Activated T-helper 2 cell treated with anti-CD3 and anti-CD28 coated beads, Interferon-gamma antibody, Interleukin-2, Interleukin-4, amounts not matched to agents 10 μg/mL and 5 μg/mL and 100 μg/mL, durations not matched to agents 14 hours and 24 hours and 36 hours (primary cell): ENCODE measurements at places on chromosomes 5 and 9. TPM values are rescaled to one million over a fixed set of nuclear protein-coding genes. Genes with fewer than 3 reads are reported as not detected.
A peak's percentile ranks its signal among the peaks of the same experiment; 100 is the strongest.

- H3K4me3 ChIP-seq: no peak overlapping the region
- H3K4me1 ChIP-seq: peaks cover 19% of the 10 kb centered on the region
- peaks cover 8% of the 10 kb centered on the region for H3K36me3 ChIP-seq
- DNase-seq: no peak
These were observed 13.2 kb downstream of the TSPAN17 start for GRCh38 chr5:176660530-176660859.

DNA sequence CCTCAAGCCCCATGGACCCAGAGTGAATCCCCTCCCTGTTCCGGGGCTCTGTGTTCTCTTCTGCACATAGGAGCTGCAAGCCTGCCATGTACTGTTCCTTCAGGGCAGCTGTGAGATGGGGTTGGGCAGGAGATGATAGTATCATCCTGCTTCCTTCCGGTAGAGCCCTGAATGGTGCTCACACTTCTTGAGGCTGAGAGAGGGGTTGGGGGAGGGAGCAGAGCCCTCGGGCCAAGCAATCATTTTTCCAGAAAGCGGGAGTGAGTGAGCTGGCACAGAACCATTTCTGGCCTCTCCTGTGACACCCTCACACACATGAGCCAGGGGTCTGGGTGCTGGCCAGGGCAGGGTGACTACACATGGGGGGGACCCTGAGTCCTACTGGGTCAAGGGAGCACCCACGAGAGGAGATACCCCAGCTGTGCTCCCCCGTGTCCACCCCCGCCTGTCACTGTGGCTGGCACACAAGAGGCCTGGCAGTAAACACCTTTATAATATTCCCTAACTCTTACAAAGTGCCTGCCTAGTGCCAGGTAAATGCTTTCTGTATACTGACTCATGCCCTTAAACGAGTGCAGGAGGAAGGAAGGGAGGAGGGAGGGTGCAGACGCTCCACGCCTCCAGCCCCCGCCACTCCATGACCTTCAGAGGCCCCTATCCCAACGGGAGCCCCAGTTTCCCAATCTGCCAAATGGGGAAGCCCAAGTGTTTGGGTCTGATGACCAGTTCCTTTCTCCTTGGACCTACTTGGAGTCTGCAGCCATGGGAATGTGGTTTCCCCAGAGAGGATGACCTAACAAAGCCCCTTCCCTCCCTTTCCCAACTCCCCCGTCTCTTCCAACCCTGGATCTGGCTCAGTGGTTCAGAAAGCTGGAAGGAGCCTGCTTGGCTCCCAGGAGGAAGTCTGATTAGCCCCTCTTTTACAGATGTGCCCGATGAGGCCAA, 15.5 kb downstream of the AKNA start:
- peaks cover 83% of the 10 kb centered on the region for H3K36me3 ChIP-seq
- H3K4me1 ChIP-seq: peaks cover 78% of the 10 kb centered on the region
- H3K27ac ChIP-seq: peak overlapping the region; percentile 85
- DNase-seq: peak; percentile 59
- H3K4me3 ChIP-seq: peak overlapping the region; percentile 76

DNA sequence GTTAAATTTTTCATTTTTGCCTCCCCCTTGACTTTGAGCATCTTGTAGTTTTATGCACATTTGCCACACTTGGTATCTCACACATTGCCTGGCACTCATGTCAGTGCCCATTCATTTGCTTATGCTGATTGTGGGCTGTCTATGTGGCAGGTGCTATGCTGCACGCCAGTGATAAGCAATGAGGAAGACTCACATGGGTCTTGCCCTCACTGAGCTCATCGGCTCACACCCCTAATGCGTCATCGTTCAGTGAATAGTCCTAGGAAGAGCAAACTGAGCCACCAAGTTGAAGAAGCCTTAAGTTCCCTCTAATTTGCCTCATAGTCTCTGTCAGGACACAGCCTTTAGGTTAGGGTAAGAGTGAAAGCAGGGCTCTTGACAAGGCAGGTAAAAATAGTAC, 209.4 kb upstream of the IL12B start:
- no peak for DNase-seq
- no peaks in the 10 kb centered on the region for H3K36me3 ChIP-seq
- no peak overlapping the region for H3K27ac ChIP-seq
- H3K4me3 ChIP-seq: no peak overlapping the region
- H3K27me3 ChIP-seq: peaks cover 10% of the 10 kb centered on the region

The PCDHB7 gene
- total RNA-seq: 0.07 TPM in 1 of 2 replicates, not detected in the other

The DPM2 gene
- total RNA-seq: 55.7 and 57.4 TPM in 2 replicates

The ASPN gene
- total RNA-seq: not detected in 2 replicates

DNA sequence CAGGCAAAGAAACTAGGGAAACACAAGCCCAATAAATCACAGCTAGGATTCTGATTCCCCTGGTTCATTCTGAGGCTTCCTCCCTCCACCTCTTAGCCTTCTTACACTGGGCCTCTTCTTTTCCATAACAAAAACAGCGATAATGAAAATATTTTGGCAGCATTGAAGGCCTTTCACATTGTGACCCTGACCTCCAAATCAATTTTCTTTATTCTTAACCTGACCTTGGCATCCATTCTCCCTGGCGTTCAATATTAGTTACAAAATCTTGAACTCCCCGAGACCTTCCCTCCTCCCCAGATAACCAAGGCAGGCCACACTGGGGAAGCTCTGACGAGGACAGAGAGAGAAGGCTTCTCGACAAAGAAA, 399.9 kb downstream of the ZSWIM6 start:
- H3K27me3 ChIP-seq: peaks cover 2% of the 10 kb centered on the region
- H3K4me1 ChIP-seq: no peaks in the 10 kb centered on the region
- H3K36me3 ChIP-seq: no peaks in the 10 kb centered on the region
- H3K27ac ChIP-seq: no peak overlapping the region

DNA sequence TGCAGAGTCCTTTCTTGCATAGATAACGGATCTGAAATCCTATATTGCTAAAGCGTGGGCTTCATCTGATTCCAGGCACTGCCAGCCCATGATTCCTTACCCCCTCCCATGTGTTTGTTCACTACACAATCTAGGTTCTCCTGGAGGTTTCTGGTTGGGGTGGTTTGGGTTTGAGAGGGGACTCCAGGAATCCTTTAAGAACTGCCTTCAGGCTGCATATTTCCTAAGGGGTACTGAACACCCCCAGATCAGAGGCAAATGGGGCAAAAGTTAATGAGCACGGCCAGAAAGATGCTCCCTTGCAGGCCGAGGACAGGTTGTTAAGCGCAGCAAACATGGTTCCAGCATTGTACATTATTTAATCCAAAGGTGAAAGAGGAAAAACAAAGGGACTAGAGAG, 9.9 kb downstream of the NR2F1 start:
- peaks cover 3% of the 10 kb centered on the region for H3K36me3 ChIP-seq
- H3K4me3 ChIP-seq: no peak overlapping the region
- peaks cover 2% of the 10 kb centered on the region for H3K4me1 ChIP-seq

The ADAMTS12 gene
- total RNA-seq: not detected in 2 replicates

GRCh38 chr5:69454460-69455249, 37.9 kb upstream of the OCLN start:
- H3K4me1 ChIP-seq: no peaks in the 10 kb centered on the region
- peaks cover 2% of the 10 kb centered on the region for H3K27me3 ChIP-seq
- H3K4me3 ChIP-seq: no peak overlapping the region
- DNase-seq: no peak
- no peaks in the 10 kb centered on the region for H3K36me3 ChIP-seq

DNA sequence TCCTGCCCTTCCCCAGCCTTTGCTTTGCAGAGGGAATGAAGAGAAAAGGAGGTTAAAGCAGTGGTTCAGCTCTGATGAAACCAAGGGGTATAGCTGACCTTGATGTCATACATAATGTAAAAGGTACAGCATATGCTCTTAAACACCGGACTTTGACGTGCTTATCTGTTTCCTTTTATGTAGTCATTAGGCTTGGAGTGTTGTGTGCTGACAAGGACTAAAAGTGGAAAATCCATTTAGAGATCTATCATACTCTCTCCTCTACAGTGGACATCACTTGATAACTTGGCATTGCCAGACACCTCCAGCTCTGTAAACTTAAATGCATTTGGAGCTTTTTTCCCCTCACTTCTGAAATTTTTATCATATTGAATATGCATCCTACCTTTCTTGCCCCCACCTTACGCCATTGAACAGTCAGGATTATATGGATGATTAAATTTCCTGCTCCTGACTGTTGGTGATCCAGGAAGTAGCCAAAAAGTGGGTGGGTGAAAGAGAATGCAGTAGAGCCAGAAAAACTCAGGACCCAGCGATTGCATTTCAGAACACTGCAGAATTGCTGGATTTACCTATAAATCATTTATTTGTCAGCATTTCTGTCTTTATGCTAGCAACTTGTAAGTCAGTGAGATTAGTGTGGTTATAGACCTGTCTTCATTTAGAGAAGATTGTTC, 4.1 kb downstream of the TNFAIP8 start:
- H3K27ac ChIP-seq: no peak overlapping the region
- H3K4me3 ChIP-seq: peak overlapping the region; percentile 54
- peaks cover 79% of the 10 kb centered on the region for H3K4me1 ChIP-seq
- peaks cover 83% of the 10 kb centered on the region for H3K36me3 ChIP-seq
- H3K27me3 ChIP-seq: no peaks in the 10 kb centered on the region
- DNase-seq: no peak

DNA sequence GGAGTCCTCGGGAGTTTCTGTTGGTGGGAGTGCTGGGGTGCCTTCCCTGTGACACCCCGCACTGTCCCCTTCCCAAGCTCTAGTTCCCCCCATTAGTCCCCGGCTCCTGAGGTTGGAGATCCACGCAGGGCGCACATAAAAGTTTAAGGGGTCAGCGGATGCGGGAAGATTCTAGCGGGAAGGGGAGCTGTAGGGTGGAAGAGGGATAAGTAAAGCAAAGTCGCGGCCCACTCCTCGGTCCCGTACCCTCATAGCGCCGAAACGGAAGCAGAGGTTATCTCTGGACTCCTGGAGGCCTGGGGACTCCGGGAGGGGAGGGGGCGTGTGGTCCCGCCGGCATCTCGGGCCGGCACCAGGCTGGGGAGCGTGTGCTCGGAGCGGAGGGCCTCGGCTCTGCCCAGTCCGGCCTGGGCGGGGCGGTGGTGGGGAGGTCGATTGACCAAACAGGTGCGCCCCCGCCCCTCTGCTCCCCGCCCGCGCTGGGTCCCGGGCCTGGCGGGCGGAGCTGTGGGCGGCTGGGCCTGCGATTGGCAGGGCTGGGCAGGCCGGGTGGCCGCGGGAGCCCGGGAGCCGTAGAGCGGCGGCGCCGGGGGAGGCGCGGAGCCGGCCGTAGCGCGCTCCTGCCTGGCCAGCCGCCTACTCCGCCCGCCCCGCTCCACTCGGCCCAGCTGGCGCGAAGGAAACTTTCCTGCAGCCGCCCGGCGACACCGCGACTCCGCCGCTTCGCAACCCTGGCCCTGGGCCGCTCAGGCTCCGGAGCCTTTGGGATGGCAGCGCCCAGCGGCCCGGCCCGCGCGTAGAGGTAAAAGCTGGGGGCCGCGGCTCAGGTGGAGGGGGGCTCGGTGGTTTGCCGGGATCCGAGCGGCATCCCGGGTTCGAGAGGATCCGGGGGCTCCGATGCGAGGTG, 52.2 kb upstream of the DAB2IP start:
- no peak overlapping the region for H3K27ac ChIP-seq
- peaks cover 4% of the 10 kb centered on the region for H3K36me3 ChIP-seq
- peaks cover 47% of the 10 kb centered on the region for H3K27me3 ChIP-seq
- no peak for DNase-seq
- H3K4me3 ChIP-seq: no peak overlapping the region
- H3K4me1 ChIP-seq: no peaks in the 10 kb centered on the region

- H3K36me3 ChIP-seq: no peaks in the 10 kb centered on the region
- no peak for DNase-seq
- H3K4me3 ChIP-seq: no peak overlapping the region
These were observed 370.0 kb downstream of the PSAT1 start for GRCh38 chr9:78666818-78667414.

DNA sequence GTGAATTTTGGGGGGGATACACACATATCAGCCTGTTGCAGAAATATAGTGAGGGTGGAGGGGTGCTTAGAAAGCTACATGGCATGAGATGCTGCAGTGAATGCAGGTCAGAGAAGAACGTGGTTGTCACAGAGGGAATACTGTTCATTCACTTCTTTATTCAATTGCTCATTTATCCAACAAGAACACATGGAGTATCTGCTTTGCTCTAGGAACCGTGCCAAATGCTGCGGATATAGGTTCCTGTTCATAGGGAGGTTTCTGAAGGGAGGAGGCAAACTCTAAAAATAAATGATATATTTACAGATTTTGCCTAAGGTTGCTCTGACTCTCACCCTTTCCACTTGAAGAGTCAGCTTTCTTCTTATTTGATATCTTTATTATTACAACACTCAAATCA, 444.3 kb upstream of the CLINT1 start:
- DNase-seq: no peak
- no peaks in the 10 kb centered on the region for H3K4me1 ChIP-seq
- no peaks in the 10 kb centered on the region for H3K36me3 ChIP-seq
- H3K27me3 ChIP-seq: no peaks in the 10 kb centered on the region
- no peak overlapping the region for H3K4me3 ChIP-seq

GRCh38 chr5:137442660-137443059, 56.5 kb downstream of the SPOCK1 start:
- no peak overlapping the region for H3K27ac ChIP-seq
- no peaks in the 10 kb centered on the region for H3K36me3 ChIP-seq
- no peaks in the 10 kb centered on the region for H3K27me3 ChIP-seq
- no peak overlapping the region for H3K4me3 ChIP-seq

DNA sequence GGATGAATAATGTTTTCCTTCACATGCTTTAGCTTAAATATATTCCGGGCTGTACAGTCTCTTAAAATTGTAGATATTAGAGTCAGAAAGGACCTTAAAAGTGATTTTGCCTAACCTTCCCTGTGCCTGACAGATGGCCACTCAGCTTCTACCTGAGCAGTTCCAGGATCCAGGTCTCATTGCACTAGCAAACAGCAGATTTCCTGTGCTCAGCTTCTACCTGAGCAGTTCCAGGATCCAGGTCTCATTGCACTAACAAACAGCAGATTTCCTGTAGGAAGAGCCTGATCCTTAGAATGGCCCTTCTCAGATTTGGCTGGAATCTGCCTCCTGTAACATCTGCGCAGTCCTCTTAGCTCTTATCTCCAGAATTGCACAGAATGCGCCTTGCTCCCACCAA, 219.8 kb downstream of the AOPEP start:
- H3K27me3 ChIP-seq: no peaks in the 10 kb centered on the region
- peaks cover 14% of the 10 kb centered on the region for H3K4me1 ChIP-seq
- no peak overlapping the region for H3K27ac ChIP-seq
- no peaks in the 10 kb centered on the region for H3K36me3 ChIP-seq
- no peak overlapping the region for H3K4me3 ChIP-seq
- DNase-seq: no peak

DNA sequence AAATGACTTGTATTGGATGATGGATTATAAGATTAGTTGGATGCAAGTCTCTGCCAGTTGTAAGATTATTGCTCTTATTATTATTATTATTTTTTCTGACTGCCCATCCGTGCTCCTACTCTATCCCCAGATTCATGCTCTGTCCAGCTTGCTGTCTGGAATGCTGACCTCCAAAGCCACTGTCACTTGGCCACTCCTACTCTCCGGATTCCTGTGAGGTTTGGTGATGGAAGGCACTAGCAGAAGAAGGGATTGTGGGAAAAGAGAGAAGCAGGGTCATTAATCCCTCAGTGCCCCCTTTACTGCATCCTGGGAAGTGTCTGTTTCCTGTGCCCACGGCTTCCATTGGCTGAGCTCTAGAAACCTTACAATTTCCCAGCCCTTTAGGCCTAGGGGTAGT, 76.3 kb upstream of the IL12B start:
- DNase-seq: no peak
- no peak overlapping the region for H3K4me3 ChIP-seq
- peaks cover 31% of the 10 kb centered on the region for H3K4me1 ChIP-seq
- no peak overlapping the region for H3K27ac ChIP-seq
